ENCODE measurements at places on chromosomes 5 and 9.

GRCh38 chr9:91496351-91496750, 72.7 kb upstream of the NFIL3 start:
- no peak for DNase-seq

DNA sequence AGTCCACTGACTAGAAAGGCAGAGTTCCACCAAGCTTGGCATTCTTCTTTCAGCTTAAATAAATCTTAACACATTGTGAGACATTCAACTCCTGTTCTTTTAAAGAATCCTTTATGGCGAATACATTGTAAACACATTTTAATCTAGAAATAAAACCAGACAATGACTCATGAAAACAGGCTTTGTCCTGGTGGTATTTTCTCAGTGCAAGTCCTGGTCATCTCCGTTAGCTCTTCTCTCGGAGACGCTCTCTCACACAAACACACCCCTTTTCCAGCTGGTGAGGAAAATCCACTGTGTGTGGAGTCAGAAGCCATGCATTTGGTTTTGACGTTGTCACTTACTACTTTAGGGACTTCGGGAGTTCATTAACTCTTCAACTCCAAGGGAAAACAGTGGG, 140.4 kb downstream of the AUH start:
- no peak for DNase-seq

DNA sequence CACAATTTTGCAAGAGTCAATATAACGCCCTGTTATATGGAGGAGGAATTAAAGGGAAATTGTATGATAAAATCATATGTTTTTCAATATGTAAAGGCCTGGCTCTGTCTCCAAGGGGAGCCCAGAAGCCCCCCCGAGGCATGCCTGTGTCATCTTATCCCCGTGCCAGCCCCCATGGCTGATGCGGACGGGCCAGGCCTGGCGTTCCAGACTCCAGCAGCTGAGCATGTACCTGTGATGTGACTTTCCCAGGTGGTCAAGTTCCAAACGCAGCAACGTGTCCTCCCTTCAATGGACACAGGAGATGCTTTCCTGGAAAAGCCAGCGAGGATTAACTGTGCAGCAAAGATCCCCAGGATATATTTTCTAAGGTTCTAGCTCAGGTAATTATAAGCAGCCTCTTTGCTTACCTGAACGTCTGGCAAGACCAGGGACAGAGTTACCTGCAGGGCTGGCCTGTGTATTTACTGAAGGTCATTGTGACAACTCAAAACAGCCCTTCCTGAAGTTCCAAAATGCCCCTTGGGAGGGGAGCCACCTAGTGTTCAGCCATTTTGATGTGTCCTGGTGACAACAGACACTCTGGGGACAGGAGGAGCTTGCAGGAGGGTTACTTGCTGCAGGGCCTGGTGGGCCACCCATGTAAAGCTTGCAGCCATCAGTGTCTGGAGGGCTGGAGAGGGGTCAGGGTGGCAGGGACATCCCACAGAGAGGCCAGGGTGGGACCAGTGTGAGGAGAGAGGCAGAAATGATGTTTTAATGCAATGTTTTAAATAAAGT, 53.3 kb upstream of the RNU6ATAC start:
- peak; percentile 41 for DNase-seq

DNA sequence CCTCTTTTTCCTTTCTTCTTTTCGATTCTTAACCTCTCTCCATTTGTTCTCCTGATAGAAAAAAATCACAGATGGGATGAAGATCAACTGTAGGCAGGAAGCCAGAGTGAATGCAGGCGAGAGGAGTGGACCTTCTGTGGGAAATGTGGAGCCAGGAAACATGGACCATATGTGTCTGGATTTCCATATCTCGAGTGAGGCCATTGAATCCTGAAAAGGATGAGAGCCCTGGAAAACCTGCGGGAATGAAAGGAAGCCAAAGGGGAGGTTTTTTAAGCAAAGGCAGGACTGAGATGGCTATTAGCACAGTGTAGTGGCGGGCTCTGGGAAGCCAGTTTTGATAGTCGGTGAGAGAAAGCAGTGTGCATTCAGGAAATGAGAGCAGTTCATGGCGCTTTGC, 139.5 kb upstream of the C9orf72 start:
- DNase-seq: no peak

GRCh38 chr5:13179407-13180087, 764.9 kb downstream of the DNAH5 start:
- no peak for DNase-seq

GRCh38 chr9:93259490-93260262, 75.7 kb downstream of the WNK2 start:
- no peak for DNase-seq

GRCh38 chr9:107218829-107219485, 64.1 kb upstream of the RAD23B start:
- no peak for DNase-seq

GRCh38 chr9:10041726-10042229, 571.0 kb downstream of the PTPRD start:
- no peak for DNase-seq

DNA sequence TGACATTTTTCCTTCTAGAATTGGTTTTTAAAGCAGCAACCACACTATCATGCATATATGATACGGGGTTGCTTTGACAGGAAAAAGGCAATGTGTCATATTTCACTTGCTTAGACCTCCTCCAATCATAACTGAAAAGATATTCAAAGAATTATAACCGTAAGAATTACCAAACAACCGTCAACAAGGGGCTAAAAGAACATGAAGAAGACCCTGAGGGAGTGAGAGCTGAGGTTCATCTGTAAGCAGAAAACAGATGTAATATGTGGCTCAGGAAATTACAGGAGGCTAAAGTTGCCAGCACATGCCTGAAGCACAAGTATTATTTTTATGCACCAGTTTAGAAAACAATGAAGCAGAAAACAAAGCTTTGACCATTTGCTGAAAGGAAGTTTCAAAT, 78.9 kb downstream of the APBA1 start:
- DNase-seq: no peak

GRCh38 chr5:10607023-10607665, 43.3 kb downstream of the ANKRD33B start:
- peak; percentile 37 for DNase-seq

DNA sequence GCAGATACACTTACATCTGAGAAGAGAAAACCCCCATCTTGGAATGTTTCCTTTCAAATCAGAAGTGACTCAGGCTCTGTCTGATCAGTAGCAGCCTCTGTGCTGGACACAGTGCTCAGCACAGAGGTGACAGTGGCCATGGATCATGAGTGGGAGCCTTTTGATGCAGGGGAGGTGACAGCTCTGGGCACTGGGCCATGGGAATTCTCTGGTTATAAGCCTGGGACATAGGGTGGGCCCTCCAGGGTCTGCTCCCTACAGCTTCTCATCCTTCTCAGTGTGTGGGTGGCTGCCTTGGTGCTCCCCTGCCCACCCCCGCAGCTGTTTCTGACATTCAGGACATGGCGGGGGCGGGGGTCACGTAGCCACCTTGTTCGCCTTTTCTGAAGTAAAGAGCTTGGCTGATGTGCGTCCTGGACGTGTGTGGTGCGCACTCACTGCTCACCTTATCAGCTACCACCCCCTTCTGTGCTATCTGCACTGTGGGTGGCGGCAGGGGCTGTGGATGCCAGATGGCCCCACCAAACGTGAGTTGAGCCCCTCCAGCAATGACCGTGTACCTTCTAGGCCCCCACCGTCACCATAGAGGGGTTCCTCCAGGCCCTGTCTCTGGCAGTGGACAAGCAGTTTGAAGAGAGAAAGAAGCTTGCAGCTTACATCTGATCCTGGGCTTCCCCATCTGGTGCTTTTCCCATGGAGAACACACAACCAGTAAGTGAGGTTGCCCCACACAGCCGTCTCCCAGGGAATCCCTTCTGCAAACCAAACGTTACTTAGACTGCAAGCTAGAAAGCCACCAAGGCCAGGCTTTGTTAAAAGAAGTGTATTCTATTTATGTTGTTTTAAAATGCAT, 24.0 kb downstream of the TRIP13 start:
- DNase-seq: no peak

DNA sequence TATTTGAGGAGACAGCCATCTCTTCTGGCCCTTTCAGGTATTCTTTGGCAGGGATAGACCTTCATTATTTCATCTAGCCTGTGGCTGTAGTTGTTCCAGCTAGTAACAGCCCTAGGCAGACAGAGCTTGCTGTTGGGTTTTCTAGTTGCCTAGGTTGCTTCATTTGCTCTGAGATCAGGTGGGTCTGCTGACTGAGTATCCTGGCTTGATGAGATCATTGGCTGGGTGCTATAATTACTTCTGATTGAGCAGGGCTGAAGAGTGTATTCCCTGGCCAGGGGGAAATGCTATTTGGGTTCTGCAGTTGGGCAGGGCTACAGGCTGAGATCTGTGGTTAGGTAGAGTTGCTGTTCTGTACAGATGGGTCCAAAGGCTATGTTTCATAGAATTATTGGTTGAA, 456.1 kb downstream of the PSAT1 start:
- DNase-seq: no peak

DNA sequence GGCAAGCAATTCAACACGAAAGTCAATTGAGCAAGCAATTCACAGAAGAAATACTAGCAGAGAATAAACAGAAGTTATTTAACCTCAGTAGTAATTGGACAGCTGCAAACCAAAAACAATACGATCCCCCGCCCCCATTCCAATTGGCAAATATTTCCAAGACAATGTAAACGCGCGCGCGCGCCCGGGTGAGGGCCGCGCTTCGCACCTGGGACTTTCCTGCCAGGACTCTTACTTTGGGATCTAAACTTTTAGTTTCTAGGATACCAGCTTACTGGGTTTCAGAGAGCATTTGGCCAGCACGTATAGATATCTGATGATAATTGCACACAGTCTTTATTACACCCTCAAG, 8.6 kb downstream of the RUFY1 start:
- peak; percentile 55 for DNase-seq

DNA sequence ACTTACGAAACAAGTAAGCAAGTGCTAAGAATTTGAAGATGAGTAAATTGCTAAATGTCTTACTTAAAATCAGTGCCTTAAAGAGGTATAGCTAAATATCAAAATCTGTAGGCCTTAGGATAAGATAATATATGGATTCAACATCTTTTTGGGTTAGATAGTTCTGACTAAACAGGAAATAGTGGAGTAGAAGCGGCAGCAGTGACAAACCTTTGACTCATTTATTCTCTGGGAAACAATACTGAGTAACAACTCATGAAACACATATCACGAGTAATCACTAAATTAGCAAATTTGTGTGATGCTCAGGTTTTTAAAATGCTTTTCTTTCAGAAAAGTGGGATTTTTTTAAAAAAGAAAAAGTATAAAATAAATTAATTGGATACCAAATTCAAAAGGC, 762.1 kb upstream of the TYRP1 start:
- DNase-seq: no peak

DNA sequence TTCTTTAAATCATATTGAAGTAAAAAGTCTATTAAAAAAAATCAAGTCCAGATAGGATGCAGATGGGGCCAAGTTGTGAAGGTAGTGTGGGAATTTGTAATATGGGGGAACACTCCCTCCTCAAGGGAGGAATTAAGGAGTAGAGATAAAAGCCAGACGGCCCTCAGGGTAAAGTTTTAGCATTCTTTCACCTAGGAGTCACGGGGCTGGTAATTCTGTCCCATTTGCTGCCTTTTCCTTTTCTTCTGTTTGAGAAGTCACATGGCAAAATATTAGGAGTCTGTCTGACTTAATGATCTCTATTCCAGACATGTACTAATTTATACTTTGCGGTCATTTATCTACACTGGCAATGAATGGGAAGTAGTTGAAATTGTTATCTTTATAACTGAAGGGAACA, 61.9 kb downstream of the SNX24 start:
- DNase-seq: no peak

DNA sequence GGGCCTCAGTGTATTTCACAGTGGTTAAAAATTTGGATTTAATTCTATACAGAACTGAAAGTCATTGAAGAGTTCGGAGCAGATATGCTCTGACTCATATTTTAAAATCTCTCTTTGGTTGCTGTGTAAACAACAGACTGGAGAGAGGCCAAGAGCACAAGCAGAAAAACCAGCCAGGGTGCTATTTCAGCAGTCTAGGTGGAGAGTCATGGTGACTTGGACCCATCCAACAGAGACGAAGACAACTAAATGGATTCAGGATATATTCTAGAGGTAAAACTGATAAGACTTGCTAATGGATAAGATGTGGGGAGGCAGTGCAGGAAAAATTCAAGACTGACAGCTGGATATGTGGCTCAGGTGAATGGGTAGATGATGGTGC, 168.9 kb downstream of the MAPKAP1 start:
- peak; percentile 22 for DNase-seq

DNA sequence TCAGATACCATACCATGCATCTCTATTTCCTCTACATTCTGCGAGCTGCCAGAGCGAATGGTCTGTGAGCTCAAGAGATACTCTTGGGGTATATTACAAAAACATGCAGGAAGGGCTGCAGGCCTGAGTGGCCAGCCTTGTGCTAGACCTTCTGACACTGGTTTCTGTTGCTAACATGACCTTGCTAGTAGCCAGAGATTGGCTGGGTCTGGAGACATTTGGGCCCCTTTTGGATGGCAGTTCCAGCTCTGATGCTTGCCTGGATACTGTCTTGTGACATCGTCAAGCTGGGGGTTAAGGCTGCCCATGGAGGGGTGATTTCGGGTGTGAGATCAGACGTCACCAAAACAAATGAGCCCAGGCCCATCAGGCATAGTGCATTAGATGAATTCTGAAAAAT, 56.1 kb upstream of the FSTL4 start:
- no peak for DNase-seq

- DNase-seq: no peak
Observed at GRCh38 chr9:18614651-18615050, 140.7 kb downstream of the ADAMTSL1 start.

GRCh38 chr9:129311643-129312042, 133.6 kb upstream of the IER5L start:
- DNase-seq: no peak
